ENCODE measurements at places on chromosomes 3 and 15.

DNA sequence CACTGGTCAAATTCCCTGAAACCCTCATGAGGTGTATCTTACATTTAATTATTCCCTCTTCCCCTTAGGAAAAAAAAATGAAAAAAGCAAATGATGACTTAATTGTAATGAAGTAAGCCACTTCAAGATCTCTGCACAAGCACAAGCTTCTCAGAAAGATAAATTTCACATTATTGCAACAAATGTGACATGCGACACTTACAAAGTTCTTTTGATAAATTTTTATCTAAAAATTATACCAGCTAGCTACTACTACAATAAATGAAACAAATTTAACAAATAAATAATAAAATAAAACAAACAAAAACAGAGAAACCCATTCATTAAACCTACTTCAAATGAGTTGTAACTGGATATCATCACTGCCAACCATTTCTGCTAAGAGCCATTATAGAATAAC lies 10.0 kb upstream of the TM2D3 start:
- DNase-seq: no peak

GRCh38 chr15:92603743-92604470 lies 51.7 kb downstream of the FAM174B start:
- DNase-seq: no peak

DNA sequence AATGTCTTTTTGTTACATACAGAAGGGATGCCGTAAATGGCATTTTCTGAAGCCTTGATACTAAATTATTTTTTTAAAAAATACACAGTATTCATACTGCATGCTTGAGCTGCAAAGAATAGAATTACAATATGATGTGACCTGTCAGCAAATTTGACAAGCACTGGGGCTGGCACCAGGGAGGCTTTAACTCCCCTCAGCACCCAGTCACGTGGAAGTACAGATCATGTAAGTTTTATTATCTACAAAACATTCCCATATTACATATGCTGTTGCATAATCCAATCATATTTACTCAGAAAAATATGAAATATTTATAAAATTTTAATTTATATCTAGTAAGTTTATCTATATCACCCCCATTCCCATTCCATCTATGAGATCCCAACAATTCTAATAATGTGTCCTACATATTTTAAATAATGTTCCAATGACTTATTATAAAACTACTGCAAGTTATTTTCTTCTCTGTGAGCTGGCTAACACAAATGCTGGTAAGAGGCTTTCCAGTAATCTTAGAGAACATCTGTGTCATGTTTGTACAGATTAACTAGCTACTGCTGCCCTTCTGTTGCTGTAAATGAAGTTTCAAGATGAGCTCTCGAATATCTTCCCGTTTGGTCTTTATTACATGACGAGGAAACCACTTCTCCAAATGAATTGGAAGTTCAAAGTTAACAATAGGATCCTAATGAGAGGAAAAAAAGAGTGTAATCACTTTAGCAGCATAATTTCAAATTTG lies 5.2 kb upstream of the IMPG2 start:
- no peak for DNase-seq

DNA sequence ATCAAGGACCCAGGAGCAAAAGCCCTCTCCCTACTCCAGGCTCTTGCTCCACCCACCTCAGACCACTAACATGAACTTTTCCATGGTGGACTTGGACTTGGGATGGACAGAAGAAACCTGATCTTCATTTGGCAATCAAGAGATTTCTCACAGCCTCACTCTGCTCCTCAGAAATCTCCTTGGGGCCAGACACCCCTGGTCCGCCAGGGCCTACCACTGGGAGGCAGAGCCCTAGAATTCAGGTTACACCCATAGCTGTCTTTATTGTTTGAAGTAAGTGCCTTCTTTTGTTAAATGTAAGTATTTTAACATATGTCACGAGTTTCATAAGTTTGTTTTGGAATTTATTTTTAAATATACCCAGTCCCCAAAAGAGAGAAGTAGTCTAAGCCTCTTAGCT lies 13.2 kb downstream of the SHF start:
- no peak for DNase-seq

DNA sequence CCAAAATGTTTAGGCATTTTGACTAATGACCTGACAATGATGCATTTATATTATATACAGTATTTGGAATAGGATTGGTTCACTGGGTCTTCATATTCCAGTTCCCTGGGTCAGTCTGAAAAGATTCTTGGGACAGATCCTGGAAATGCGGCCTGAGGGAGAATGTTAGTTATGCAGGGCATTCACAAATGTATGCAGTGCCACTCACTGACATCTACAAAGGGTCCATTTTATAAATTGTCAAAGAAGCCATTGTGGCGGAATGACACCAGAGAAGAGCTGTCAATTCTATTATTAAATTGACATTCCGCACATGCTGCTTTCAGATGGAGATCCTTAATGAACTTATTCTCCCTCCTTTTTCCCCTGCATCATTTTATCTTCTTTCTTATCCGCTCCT lies 176.6 kb downstream of the VGLL3 start:
- DNase-seq: no peak

DNA sequence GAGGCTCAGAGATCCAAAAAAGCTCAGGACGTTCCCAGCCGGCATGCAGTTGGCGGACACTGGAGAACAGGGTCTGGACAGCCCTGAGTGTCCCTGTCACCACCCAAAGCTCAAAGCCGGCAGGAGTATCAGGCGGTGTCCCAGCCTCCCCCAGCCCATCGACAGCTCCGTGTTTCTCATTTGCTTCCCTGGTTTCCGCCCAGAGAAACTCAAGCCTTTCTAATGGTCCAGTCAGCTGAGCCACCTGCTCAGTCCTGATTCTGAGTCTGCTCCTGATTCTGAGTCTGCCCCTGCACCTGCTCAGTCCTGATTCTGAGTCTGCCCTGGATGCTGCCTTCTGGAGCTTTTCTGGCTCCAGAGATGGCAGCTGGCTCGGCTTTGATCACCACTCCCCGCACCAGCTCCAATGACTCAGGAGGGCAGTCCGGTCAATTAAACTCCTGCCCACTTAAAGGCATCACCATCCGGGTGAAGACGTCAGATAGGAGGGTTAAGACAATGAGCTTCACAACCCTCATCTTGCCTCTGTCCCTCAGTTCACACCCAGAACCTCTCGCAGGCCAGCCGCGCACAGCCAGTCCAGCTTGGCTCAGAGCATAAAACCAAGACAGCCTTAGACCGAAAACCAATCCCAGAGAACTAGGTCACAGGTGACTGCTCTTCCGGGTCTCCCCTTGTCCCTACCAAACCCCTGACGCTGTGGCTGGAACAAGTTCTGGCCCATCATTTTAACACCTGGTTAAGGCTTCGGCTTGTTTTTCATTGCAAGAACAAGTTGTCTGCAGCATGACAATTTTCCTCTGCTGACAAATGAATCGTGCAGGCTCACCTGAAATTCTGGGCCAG lies 6.8 kb downstream of the PCSK6 start:
- DNase-seq: no peak

DNA sequence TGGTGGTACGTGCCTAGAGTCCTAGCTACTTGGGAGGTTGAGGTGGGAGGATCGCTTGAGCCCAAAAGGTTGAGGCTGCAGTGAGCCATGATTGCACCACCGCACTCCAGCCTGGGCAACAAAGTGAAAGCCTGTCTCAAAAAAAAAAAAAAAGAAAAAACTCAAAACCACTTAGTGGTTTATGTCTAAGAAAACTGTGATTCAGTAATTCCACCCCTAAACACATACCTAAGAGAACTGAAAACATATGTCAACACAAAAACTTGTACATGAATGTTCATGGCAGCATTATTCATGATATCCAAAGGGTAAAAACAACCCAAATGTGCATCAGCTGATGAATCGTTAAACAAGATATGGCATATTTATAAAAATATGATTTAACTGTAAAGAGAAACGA lies 14.3 kb downstream of the SPG21 start:
- no peak for DNase-seq

GRCh38 chr3:661356-661755 lies 431.5 kb upstream of the CNTN6 start:
- no peak for DNase-seq

DNA sequence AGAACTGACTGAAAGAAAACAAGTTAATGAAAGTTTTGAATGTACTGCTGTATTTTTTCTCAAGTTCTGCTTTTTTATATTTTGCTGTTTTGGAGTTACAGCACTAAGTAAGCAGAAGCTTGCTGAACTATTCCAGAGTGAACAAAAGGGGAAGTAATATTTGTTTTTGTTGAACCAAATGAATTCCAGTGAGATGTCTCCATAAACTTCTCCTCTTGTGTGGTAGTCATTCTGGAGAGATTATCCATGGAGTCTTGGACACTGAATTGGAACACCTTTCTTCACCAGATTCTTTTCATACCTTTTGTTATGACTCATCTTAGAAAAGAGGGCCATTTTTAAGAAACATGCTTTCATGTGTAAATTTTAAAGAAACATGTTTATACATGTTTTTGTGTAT lies 8.8 kb downstream of the ANKUB1 start:
- peak; percentile 51 for DNase-seq

- peak; percentile 78 for DNase-seq
Observed at GRCh38 chr3:157542711-157543500, 39.7 kb upstream of the VEPH1 start.

GRCh38 chr3:39448506-39449233 lies 18.8 kb upstream of the MOBP start:
- DNase-seq: no peak

DNA sequence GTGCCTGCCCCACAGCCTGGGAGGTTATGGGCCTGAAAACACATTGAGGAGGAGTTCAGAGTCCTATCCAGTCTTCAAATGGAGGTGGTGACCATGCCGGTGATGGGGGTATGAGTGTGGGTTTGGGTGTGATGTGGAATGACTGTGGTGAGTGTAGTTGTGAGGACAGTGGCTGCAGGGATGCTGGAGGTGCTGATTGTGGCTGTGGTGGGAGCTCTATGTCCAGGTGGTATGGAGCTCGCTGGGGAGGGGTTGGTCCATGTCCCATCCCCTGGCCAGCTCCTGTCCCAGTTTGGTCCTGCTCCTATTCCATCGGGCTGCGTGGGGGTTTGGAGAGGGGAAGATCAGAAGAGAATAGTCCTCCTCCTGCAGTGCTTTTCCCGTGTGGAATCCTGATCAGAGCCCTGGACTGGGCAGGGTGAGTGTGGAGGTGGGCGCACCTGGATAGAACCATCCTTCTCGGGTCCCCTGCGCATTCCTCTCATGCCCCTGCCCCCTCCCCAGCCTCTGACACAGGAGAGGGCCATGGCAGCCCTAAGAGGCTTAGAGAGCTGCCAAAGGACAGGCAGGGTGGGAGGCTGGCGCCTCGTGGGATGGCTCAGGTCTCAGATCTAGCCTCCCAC lies 23.0 kb upstream of the GOLGA6C start:
- no peak for DNase-seq

DNA sequence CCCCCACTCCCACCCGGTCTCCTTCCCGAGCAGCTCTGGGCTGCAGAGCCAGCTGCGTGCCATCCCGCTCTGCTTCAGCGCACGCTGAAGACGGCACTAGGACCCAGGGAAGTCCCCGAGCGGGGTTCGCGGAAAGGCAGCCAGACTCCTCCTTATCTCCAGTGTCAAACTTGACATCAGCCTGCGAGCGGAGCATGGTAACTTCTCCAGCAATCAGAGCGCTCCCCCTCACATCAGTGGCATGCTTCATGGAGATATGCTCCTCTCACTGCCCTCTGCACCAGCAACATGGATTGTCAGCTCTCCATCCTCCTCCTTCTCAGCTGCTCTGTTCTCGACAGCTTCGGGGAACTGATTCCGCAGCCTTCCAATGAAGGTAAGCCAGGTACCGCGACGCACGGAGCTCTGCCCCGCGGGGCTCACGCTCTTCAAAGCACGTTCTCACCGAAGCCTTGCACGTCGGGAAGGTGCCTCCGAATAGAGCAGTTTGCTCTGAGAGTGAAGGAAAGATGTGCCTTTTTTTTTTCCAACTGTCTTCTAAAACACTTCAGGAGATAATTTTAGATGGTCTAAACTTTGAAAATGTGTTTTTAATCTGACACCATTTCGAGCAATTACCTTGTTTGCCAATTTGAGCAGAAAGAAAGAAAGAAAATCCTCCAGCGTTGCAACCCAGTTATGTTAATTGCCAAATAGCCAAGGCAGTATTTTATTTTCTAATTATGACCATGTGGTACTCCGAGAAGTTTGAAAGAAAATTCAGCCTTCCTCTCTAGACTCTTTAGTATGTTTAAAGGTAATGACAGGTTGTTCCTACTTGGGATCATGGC lies at the start of gene EPHA3:
Gene EPHA3, plus strand, starts transcription at position 161 of the 830 bp plus-strand sequence. Its CDS starts 128 bp downstream, at position 289.
- peak; percentile 63 for DNase-seq

DNA sequence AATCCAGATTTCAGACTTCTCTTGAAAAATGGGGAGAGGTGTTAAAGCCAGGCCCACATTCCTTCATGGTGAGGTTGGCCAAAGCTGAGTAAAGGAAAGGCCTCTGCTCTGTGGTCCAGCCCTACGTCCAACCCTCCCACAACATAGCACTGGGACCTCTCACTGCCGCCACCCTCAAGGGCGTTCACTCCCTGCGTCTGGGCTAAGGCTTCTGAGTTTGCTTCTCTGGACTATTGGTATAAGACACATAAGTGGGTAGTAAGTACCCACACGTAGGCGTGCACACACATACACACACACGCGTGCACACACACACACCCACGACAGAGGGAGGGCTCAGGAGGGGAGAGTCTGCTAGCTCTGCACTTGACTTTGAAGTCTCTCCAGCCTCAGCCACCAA lies 80.2 kb upstream of the PXYLP1 start:
- DNase-seq: no peak

DNA sequence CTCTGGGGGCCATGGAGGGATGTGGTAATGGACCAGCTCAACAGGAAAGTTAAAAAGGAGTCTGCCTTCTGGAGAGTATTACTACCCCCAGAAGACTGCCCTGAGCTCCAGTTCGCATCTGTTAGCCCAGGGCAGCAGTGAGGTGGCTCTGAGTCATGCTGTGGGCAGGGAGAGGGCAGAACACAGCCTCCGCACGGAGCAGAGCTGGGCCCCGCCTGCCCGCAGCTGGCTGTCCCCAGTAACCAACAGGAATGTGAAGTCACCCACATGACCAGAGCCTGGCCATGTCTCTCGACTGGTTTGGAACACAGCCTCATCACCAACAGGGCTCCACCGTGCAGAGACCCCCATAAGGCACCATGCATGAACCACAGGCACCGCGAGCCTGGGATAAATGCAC lies 62.1 kb downstream of the CYFIP1 start:
- peak; percentile 16 for DNase-seq

DNA sequence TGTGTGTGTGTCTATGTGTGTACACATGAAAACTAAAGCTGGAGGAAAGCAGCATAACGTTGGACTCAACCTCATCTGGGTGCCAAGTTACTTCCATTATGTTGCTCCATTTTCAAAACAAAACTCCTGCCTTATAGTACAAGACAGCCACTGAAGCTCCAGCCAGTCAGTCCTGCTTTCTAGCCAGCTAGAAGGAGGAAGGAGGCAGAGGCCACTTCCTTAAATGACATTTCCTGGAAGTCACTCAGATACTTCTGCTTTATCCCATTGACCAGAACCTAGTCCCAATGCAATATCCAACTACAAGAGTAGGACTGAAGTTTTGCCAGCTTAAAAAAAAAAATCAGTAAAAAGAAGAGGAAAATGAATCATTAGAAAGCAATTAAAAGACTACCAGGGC lies 31.7 kb downstream of the CADPS start:
- DNase-seq: no peak

DNA sequence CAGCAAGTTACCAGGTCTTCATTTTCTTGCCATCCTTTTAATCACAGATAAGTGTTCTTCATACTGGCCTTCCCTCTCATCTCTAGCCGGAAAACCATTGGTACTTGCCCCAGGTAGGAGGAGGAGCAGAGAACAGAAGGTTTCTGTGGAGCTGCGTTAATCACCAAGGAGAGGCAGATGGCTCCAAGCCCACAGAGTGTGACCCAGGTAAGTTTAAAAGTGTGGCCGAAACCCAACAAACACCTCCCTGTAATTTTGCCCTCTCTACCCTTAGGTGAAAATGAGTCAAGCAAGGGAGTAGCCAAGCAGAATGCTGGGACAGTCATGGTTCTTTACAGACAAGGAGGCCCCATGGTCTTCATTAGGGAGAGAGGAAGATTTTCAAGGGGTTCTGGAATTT lies 37.3 kb downstream of the NFKBIZ start:
- DNase-seq: no peak

Measured in cardiac fibroblast (primary cell).